ENCODE measurements at places on chromosomes 4 and X. TPM values are rescaled to one million over a fixed set of nuclear protein-coding genes. Genes with fewer than 3 reads are reported as not detected.

DNA sequence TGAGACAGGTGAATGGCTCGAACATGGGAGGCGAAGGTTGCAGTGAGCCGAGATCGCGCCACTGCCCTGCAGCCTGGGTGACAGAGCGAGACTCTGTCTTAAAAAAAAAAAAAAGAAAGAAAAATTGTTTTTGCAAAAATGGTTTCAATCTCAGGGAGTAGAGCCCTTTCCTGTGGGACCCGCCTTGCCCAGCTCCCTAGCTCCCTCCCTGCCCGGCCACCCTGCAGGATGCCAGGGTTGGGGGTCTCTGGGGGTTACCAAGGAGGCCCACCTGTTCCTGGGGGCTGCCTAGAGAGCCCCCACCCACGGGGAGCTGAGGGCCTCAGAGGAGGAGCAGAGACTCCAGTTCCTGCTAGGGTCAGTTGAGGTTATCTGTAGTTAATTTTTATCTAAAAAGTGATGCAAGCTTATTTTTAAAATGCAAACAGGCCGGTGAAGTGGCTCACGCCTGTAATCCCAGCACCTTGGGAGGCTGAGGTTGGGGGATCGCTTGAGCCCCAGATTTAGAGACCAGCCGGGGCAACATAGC, 18.7 kb upstream of the PLCXD1 start:
- DNase-seq, result no peak

DNA sequence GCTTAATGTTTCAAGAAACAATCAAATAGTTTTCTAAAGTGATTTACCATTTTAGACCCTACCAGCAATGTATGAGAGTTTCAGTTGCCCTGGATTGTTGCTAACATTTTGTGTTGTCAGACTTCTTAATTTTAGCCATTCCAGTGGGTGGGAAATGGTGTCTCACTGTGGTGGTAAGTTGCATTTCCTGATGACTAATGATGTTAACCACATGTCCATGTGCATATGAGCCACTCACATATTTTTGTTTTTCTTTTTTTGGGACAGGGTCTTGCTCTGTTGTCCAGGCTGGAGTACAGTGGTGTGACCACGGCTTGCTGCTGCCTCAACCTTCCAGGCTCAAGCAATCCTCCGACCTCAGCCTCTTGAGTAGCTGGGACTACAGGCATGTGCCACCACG, 48.3 kb downstream of the MED28 start:
- DNase-seq, result peak; percentile 43

DNA sequence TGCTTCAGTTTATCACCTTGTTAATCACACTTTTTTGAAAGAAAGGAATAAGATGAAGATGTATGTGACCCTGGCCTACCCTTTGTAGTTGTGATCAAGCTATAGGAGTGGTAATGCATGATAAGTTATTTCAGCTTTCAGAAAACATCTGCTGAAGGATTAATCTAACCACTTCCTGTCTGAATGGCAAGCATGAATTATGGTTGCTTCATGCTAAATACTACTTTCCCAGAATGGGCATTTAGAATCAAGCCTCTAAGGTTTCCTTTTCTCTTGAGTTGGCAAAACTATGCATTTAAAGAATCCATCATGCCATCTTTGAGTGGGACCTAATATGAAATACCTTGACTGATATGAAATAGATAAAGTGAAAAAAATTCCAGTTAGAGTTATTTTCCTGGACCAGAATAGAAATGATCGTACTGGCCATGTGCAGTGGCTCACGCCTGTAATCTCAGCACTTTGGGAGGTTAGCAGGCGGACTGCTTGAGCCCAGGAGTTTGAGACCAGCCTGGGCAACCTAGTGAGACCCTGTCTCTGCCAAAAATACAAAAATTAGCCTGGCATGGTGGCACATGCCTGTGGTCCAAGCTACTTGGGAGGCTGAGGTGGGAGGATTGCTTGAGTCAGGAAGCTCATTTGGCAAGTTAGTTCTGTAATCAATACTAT, 59.1 kb downstream of the ANXA3 start:
- DNase-seq, result peak; percentile 45

DNA sequence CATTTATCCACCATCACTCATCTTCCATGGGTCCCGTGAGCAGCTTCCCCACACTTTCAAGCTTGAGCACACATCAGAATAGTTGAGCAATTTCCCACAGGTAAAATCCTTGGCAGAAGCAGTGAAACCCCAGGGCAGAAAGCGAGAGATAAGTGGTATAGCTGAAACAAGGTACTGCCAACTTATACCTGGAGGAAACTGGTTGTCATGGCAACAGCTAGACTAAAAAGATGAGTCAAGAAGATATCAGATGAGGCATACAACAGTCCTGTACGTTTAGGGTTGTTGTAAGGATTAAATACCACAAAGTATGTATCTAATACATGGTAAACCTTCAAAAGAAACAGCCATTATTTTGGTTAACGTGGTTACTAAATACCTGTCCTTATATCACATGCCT, 66.9 kb upstream of the PHOX2B start:
- no peak for DNase-seq

GRCh38 chr4:188341428-188341827, 202.2 kb downstream of the TRIML1 start:
- no peak for DNase-seq

DNA sequence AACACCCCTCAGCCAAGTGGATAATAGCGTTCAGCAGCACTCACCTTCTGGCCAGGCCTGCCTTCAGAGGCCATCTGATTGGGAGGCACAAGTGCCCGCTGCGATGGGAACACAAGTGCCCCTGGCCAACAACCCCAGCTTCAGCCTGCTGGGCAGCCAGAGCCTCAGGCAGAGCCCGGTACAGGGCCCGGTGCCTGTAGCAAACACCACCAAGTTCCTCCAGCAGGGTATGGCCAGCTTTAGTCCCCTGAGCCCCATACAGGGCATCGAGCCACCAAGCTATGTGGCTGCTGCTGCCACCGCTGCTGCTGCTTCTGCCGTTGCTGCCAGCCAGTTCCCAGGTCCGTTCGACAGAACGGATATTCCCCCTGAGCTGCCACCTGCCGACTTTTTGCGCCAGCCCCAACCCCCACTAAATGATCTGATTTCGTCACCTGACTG, 55.9 kb upstream of the MTM1 start:
- no peak for DNase-seq

DNA sequence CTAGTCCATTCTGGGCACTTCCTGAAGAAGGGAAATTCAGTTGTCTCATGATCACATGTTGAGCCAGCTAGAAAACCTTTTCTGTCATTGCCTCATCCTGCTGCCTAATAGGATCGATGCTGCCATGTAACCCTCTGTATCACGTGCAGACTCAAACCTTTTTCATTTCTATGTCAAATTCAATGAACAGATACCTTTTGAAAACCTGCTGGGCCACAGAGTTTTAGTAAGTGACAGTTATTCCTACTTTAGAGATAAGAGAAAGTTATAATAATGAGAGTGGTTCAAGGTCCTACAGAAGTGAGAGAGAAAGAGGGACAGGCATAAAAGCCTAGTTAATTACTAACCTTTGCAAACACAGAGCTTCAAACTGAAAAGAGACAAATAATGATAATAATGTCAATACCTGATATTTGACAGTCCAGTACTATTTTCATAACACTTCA, 46.0 kb downstream of the MAOA start:
- DNase-seq, result no peak

GRCh38 chr4:120871173-120871572, 51.4 kb downstream of the PRDM5 start:
- DNase-seq, result no peak

- no peak for DNase-seq
These were observed 129.6 kb upstream of the INTU start for GRCh38 chr4:127503111-127503510.

GRCh38 chr4:38132107-38132673, 172.0 kb downstream of the PTTG2 start:
- peak; percentile 81 for DNase-seq

DNA sequence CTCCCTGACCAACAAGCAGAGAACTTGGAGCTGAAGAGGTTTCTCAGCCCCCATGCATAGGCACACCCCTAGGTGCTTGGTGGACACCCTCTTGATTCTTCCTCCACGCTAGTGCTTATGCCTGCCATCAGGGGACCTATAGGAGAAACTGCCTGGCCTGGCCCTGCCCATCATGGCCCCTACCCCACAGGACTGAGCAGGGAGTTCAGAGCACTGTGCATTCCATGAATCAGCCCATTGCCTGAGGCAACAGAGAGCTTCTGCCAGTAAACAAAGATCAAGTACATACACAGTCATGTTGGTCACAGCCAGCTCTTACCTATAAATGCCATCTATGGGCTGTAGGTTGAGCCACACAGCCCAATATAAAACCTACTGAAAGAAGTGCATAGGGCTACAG, 99.1 kb upstream of the EDNRA start:
- DNase-seq, result no peak

GRCh38 chrX:115616943-115617563, 56.1 kb downstream of the PLS3 start:
- DNase-seq, result peak; percentile 76

DNA sequence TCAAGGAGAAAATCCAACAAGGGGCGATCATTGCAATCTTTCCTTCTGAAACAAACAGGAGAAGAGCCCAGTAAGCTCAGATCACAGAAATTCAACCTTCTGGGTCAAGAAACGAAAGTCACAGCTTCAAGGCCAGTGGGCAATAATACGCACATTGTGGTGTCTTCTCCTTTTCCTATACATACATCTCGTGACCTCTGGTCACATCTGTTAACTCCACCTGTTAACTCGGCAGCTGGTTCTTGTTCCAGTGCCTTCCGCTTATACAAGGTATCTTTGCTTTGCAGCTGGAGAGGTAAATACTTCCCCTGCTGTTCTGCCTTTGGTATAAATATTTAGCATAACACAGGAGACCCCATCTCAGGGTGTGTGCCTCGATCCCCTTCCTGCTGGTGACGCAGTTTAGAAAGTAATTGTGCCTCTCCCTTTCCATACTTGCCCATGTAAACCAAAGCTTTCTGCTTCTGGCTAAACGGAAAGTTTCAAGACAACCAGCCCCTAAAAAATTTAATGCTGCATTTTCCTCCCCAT, 45.0 kb downstream of the CCDC149 start:
- DNase-seq, result no peak

DNA sequence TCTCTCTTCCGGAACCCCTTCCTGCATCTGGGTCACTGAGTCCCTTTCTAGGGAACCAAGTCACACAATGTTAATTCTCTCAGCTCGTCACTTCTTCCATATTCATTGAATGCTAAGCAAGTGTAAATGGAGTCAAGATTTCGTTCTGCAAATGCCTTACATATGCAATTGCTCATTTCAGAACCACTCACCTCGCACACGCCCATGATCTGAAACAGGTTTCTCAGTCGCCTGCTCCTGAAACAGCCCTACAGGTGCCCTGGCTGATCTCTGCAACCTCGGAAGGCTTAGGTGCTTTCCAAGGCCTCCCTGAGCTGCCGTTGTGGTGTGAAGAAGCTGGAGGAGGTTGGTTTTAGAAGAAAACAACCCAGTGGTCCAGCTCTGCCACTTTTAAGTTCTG, 100.8 kb upstream of the MSX1 start:
- no peak for DNase-seq

GRCh38 chr4:184417802-184418511, 56.4 kb downstream of the IRF2 start:
- DNase-seq, result peak; percentile 89

DNA sequence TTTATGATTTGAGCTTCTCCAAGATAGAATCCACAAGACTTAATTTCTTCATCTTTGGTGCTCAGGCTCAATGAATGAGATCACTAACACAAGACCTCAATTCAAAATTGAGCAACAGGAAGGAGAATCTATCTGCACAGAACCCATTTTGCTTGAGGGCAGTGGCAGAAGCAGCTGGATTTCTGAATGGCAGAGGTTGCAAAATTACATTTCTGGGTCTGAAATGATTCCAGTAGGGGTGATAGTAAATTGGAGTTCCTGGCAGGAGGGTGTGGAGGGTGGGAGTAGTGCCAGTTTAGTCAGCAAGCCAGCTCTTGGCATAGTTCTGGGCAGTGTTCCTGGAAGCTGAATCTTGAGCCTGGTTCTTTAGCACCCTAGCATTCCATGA, 281.1 kb downstream of the SLC7A11 start:
- DNase-seq, result peak; percentile 38

- DNase-seq, result no peak
These were observed 20.8 kb downstream of the CNOT6L start for GRCh38 chr4:77798385-77798784.

DNA sequence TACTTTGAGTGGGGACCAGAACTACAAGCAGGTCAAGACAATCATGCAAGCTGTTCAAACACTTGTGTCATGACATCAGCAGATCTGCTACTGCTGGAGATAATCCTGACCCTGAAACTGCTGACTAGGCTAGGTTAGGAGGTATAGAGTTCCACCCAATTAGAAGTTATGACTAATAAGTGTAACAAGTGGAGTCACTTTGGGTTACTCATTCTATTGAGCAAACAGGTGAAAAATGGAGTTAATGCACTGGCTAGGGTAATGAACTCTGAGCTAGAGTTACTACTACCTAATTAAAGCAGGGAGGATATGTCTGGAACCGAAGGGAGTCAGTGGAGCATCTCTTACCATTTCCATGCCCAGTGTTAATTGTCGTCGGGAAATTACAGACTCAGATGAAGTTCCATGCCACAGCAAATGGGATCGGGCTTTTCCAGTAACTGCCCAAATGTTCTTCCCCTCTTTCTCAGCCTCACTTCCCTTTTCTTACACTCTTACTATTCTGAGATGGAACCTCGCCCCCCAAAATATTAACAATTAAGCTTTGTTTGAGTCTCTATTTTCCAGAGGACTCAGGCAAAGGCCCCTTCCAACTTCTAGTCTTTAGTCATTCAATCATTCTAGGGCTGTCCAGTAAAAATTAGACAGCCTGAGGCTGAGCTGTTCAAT, 19.8 kb upstream of the MANBA start:
- DNase-seq, result peak; percentile 22

GRCh38 chr4:176949029-176949428, 156.3 kb upstream of the VEGFC start:
- DNase-seq, result no peak

- DNase-seq, result no peak
These were observed 8.4 kb downstream of the RPL39 start for GRCh38 chrX:119783026-119783425.

GRCh38 chrX:73214426-73215094, at the start of gene NAP1L2:
NAP1L2 (minus strand) TSS chrX:73214851; CDS start chrX:73214492, 359 bp downstream.
- DNase-seq, result peak; percentile 8

The FGFBP1 gene
- not detected for total RNA-seq

The ETDB gene
- not detected for total RNA-seq

The SLC9B1 gene
- total RNA-seq, result 0.10 TPM

The CAMK2D gene
- 31.2 TPM for total RNA-seq

The NLRP2B gene
- not detected for total RNA-seq

The CXCL3 gene
- not detected for total RNA-seq

The CD40LG gene
- not detected for total RNA-seq

The USO1 gene
- total RNA-seq, result 39.9 TPM

The PAGE2B gene
- total RNA-seq, result not detected

The TMSB15C gene
- total RNA-seq, result 4.2 TPM

The SRP72 gene
- total RNA-seq, result 95.5 TPM

The ZNF518B gene
- total RNA-seq, result 20.2 TPM

The PNMA5 gene
- total RNA-seq, result not detected

The CASP3 gene
- total RNA-seq, result 57.9 TPM

The MAGEC3 gene
- total RNA-seq, result not detected

The BEND2 gene
- total RNA-seq, result 2.6 TPM

The ERCC6L gene
- 19.0 TPM for total RNA-seq
